HAP-1 (cell line): ENCODE measurements at places on chromosomes 2 and 18.
A peak's percentile ranks its signal among the peaks of the same experiment; 100 is the strongest.

DNA sequence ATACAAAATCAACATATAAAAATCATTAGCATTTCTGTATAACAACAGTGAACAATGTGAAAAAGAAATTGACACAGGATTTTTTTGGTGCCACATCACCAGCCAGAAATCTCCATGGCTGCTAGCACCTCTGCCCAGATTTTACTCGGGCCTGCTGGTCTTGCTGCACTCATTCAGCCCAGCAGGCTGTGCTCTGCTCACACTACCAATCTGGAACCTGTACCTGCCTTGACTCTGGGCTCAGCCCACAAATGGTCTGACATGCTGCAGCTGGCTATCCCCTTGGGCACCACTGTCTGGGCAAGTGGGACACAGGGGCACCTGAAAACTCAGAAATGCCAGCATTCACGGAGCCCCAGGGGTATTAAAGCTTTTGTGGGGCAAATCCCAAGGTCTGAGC lies 392.5 kb upstream of the NRXN1 start:
- DNase-seq: no peak

DNA sequence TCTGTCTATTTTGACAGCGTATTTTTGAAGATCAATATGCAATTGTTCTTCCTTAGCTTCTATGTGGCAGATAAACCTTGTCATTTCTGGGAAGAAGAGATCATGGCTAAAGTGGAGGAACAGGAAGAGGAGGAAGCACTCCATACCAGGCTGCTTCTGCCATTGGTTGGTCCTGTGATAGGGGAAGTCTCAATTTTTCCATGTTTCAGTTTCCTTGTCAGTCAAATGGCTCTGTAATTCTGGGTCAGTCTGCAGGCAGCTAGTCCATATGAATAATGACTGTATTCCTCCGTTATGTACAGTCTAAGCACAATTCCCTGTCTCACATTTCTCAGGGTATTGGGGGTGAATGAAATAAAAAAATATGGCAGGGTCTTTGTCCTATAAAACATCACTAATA lies 277.6 kb upstream of the CXCR4 start:
- DNase-seq: no peak

- DNase-seq: no peak
Measured at GRCh38 chr2:193776988-193777387, 1582.3 kb upstream of the TMEFF2 start.

- peak; percentile 24 for DNase-seq
Measured at GRCh38 chr2:210584834-210585233, 28.4 kb downstream of the CPS1 start.

DNA sequence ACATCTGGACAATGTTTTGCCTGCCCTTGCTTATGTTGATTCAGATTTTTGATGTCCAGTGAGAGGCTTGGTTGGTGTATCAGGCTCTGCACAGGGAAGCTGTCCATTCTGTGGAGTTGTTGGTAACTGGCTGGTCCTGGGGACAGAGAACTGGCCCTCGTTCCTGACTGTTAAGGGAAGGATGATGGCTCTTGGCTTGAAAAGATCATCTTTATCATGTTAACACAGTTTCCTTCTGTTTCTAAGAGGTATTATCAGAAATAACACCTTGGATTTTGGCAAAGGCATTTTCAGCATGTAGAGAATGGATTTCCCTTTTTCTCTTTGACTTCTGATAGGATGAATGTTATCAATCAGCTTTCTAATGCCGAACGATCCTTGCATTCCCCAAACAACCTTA lies 19.3 kb downstream of the STK25 start:
- no peak for DNase-seq

DNA sequence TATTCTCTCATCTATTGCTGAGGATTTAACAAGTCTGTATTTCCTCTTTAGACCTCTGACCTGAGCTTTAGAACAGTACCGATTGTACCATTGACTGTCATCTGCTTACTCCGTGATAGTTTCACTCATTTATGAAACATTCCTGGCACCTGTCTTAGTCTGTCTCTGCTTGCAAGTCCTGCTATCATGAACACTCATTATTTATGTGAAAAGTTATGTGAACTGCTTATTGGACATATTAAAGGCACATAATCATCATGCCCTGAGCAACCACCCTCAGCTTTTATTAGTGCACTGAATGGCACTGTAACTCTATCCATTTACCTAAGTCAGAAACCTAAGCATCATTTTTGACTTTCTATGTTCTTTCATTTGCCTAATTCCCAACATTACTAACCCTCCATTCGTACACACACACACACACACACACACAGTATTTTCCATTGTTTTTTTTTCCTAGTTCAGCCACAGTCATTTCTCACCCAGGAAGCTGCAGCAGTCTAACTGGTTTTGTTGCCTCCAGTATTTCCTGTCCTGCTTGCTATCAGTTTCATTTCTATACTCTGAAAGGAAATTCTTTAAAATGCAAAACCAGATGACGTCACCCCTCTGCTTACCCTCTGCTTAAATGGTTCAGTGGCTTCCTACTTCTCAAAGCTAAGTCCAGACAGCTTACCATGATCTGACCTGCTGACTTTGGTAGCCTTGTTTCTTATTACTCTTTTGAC lies 146.1 kb downstream of the HAUS1 start:
- peak; percentile 40 for DNase-seq

- no peak for DNase-seq
Measured at GRCh38 chr2:70045932-70046331, 41.3 kb upstream of the PCBP1 start.

- no peak for DNase-seq
Measured at GRCh38 chr2:145020694-145021093, 500.8 kb upstream of the ZEB2 start.

DNA sequence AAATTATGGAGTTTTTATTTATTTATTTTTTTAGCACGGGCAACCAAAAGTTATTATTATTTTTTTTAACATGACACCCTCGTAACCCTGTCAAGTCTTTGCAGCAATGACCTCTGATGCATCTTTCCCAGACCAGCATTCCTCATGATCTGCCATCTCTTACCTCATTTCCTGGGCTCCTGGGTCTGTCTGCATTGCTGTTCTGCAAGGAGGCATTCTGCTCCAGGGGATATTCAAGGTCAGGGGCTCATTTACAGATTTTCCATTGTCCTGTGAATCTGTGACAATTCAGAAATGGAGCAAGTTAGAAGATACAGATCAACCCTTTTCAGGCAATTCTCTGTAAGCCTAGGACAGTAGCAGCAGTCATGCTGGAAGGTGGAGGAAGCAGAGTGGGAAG lies 43.0 kb downstream of the NGEF start:
- no peak for DNase-seq

DNA sequence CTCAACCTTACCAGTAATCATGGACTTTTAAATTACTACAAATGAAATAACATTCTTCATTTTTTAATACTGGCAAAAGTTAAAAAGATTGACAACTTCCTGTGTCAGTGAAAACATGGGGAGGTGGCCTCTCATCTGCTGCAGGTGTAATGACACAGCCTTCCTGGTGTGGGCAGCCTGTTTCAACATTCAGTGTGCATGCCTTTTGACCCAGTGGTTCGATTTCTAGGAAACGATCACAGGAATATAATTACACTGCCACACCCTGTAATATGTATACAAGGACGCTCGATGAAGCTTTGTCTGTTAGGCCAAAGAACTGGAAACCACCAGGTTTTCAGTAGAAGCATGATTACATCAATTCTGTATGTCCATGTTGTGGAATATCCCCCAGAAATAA lies 68.7 kb downstream of the MTHFD2 start:
- peak; percentile 66 for DNase-seq

GRCh38 chr2:45899926-45900325 lies 248.5 kb downstream of the PRKCE start:
- no peak for DNase-seq

DNA sequence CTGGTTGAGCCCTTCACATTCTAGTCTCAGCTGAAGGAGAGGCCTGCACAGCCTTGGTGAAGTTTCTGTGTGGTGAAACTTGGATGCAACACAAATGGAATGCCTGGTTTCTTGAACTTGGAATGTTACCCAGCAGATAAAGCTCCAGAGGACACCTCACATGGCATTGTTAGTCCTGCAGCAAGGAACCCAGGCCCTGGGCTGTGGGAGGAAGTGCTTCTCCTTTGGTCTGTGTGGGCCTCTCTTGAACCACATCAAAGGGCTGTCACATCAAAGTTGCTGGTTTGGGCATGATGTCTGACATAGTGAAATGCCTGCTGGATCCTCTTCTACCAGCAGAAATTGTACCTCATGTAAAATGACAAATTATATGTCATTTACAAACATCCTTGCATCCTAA lies 198.5 kb downstream of the FHOD3 start:
- DNase-seq: no peak

DNA sequence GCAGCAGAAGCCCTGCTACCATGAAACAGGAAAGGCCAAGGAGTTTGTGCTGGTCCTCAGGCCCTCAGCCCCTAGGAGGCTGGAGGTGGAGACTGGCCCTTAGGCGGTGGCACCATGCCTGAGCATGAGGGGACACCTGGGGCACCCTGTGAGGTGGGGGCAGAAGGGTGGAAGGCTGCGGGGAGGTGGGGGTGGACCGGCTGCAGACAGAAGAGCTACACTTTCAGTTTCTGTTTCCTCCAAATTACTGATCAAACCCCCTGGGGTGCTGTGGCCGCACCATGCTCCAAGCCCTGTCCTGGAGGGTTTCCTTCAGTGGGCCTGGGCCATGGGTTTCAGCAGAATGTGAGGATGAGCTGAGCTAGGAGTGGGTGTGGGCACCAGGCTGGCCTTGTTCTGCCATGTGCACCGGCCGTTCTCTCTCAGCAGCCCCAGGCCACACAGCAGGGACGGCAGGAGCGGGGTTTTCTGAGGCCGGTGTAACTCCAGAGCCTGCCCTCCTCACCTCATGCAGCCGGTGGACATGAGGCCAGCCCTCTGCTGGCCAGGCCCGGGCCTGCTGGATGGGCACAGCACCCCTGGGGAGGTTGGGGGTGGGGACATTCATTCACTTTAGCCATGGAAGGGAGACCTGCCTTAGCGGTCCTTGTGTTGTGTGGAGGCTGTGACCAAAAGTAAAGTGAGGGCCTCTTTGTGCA lies 51.5 kb downstream of the PLEKHB2 start:
- DNase-seq: no peak

GRCh38 chr2:38483776-38484501 lies 106.9 kb upstream of the ATL2 start:
- DNase-seq: no peak

DNA sequence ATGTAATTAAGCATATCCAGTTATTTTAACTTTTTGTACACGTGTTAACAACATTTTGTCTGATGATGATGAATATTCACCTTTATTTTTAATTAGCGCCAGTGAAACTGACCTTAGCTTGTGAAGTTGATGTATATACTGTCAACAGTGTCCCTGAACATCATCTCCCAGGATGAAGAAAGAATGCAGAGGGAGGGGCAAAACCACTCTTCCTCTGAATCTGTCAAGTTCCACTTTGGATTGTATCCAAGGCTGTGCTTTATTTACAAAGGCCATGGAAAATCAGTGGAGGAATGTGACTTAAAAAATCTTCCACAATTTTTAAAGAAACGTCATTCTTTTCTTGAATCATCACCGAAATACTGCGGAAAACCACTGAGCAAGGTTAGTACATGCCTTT lies 4.5 kb upstream of the RMDN2 start:
- no peak for DNase-seq

DNA sequence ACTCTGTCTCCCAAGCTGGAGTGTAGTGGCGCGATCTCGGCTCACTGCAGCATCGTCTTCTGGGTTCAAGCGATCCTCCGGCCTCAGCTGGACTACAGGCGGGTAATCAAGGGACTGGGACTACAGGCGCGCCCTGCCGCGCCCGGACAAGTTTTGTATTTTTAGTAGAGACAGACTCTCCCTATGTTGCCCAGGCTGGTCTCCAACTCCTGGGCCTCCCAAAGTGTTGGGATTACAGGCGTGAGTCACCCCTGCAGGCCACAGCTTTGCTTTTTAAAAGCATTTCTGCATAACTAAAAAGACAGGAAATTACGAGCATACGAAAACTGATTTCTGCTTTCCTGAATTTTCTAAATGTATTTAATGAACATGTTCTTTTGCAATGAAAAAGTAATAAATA lies 916 bp upstream of the OSBPL1A start:
- peak; percentile 67 for DNase-seq

DNA sequence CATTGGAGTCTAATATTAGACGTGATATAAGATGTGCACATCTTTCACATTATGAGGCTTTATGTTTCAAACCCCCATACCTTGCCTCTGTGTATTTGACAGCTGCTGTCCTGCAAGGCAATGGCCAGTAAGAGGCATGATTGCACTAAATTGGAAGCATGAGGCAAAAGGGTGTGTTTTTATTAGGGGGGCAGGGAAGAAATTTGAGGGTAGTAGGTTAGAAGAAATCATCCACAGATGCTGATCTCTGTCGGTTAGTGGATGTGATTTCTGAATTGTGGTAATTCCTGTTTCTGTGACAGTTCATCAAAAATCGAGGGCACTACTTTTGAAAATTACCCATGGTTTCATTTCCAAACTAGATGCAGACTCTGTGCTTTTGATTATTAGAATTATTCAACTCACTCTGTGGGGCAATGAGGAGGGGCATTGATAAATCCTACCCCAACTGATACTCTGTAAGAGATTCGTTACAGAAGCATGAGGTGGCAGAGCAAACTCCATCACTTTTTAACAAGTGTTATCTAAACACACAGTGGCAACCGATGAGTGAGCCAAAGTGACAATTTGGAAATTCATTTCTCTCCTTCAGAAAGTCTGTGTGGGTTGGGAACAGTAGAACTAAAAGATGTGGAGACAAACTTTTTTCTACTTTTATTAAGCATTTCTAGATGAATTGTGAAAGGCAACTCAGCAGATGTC lies 453.0 kb downstream of the ARHGAP15 start:
- DNase-seq: no peak

DNA sequence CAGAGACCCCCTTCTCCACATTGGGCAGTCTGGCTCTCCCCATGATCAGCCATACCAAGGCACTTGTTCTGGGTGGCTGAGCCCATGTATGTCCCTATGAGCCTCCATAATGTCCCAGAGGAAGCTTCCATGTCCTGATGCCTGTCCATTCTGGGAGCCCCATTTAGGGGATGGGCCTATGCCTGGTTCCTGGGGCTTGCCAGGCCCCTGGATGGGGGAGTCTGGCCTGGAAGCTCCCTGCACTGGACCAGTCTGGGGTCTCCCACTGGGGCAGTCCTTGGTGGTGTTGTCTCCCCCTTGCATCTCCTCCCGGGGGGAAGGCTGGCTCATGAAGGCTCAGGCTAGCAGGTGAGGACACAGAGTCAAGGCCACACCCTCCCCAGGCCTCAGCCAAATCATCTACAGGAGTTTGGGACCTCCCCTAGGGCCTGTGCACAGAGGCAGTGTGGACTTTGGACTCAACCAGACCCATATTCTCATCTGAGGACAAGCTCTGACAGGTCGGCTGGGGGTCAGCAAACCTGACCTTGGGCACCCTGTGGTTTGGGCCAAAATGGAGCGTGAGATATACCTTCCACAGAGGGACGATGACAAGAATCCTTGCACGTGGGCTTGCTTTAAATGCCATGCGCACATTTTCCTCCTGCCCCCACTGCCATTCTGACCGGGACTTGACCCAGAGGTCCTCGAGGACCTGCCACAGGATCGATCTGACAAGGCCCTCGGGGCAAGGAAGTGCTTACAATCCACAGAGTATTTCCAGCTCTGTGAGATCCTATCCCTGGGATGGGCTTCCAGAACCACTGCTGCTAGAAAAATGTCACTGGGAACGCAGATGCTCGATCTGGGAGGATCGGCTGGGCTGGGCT lies 38.8 kb downstream of the INHBB start:
- no peak for DNase-seq

GRCh38 chr2:117763804-117764203 lies 50.7 kb upstream of the DDX18 start:
- no peak for DNase-seq

- DNase-seq: no peak
Measured at GRCh38 chr2:62870966-62871365, 165.5 kb downstream of the EHBP1 start.
